Stimulated activated CD8-positive, alpha-beta memory T cell treated with anti-CD3 and anti-CD28 coated beads, Interleukin-12 subunit alpha, Interleukin-12 subunit beta, amount 100 ng/mL, for 4 hours (primary cell): ENCODE measurements at places on chromosomes 11 and 22.

DNA sequence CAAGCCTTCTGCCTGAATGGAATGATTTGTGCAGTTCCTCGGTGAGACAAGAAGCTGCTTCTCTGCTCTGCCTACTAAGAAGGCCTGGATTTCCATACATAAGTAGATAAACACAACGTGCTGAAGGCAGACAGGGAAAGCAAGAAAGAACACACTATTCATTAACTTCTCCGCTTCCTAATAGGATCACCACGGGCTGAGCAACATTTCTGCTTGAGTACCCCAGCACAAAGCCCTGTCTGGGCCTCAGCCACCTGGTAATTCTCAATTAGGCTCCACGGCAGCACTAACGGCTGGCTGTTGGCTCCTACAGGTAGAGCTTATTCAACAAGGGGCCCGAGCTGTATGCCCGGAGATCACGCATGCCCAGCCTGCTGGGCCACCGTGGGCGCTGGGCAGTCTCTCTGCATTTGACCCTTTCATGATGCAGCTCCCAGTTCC is 1156.6 kb downstream of the TBC1D22A start:
- DNase-seq = no peak

DNA sequence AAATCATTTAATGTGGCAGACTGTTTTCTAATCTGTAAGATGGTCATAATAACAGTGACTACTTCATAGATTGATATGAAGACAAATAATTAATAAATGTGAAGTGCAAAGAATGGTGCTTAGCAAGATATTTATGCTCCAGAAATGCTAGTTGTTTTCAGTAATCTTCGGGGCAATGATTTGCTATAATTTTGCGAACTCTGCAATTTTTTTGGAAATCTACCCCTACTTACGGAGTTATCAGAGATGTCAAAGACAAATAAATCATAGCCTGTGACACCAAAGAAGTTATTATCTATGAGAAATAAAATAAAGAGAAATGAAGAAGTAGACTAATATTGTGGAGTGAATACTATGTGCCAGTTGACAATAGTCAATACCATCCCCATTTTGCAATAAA is 634.1 kb upstream of the LRRC4C start:
- no peak for DNase-seq

DNA sequence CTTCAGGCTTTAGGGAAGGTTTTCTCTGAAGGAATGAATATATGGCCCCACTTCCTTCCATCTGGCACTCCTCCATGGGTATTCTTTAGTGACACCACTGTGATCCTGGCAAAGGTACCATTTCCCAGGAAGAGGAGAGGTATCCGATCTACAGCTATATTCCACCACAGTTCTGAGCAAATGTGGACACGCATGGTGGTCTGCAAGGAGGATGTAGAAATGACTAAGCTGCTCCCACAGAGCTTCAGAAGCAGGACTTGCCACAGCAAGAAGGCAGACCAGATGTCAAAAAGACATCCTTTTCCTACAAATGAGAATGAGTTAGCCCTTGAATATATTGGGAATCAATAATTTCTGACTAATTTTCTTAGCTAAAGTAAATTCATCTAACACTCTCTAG is 45.5 kb downstream of the ARFGAP2 start:
- no peak for DNase-seq

DNA sequence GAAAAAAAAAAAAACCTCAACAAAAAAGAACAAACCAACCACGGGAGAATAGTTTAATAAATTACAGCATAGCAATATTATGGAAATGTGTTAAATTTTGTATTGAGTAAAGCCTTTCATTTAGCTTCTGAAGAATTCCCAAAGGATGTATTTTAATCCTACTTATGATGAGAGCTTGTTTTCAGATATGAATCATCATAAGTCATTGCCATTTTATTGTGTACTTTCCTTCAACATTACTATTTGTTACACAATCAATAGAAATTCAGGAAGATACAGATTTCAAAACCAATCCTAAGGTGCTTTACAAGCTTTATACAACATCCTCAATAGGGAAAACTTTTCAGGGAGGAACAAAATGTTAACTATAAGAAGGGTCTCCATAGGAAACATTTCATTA is 200.6 kb upstream of the CTSC start:
- DNase-seq = no peak

DNA sequence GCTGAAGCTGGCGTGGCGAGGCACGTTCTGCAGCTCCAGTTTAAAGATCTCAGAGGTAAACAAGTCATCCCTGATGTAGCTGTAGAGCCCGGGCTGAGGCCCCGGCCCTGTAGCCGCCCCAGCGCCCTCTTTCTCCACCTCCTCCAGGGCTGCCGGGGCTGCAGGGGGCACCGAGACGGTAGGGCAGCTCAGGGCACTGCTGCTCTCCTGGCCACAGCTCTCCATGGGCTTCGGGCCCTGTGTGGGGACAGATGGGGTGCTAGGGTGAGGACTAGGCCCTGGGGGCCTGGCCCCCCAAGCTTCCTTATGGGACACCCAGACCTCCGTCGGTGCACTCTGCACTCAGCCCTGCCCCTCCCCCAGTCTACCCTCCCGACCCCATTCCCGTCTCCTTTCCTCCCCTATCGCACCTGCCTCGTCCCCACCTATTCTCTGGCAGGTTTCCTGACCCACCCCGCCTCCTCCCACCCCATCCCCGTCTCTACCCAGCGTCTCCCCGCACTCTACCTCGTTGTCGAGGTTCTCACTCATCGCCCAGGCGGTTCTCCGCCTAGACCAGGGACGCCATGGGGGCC is 559 bp downstream of the RANBP1 start:
- DNase-seq = no peak

DNA sequence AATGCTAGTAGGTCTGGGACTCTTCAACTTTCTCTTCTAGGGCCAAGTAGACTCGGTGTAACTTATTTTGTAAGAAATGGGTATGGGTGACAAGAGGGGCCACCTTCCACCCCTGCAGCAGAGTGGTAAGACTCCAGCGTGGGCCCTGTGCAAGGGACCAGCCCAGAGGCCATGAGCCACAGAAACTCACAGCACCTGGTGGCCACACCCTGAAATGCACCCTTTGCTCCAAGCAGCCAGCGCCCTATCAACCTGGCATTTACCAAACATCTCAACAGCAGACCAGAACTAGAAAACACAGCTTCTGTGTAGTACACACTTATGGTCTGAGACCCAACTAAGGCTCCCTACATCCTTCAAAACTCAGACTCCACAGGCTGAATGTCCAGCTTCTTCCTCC is 5.7 kb downstream of the CDCA5 start:
- DNase-seq = peak; percentile 46

- DNase-seq = no peak
Observed at GRCh38 chr11:37947821-37948220, 1349.8 kb upstream of the RAG2 start.

- DNase-seq = no peak
Observed at GRCh38 chr11:116217441-116217840, 555.3 kb downstream of the BUD13 start.
